ENCODE measurements at places on chromosomes 5 and 9. TPM values are rescaled to one million over a fixed set of nuclear protein-coding genes. Genes with fewer than 3 reads are reported as not detected.

DNA sequence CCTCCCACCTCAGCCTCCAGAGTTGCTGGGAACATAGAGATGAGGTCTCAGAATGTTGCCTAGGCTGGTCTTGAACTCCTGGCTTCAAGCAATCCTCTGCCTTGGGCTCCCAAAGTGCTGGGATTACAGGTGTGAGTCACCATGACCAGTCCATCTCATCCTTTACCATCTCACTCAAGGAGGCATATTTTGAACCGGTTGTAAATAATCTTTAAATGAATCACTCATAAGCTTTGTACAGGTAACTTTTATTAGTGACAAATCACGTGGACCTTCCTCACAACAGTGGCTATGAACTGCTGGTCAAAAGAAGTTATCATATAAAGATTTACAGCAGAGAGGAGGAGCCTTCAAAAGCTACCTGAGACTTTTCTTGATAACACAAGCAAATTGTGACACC, 70.7 kb downstream of the RFK start:
- no peak for DNase-seq

- no peak for DNase-seq
These were observed 84.1 kb downstream of the SLIT3 start for GRCh38 chr5:169216866-169217265.

OTULIN gene
- 23.5 TPM for total RNA-seq

DNA sequence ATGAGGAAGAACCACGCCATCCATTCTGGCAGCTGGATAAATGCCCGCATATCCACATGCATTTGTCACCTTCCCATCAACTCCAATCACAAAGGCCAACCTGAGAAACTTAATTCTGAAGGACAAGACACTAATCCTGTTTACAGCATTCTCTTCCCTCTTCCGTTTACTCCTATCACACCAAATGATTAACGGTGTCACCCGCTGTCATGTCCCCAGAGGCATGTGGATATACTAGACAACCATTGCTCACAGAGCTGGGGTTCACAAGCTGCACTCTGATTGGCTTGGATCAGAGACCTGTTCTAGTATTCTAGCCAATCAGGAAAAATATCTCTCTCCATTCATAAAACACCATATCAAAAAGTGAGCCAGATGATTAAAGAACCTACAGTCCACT, 3.6 kb downstream of the MACROH2A1 start:
- no peak for DNase-seq

GRCh38 chr5:32538031-32538547, 47.3 kb upstream of the SUB1 start:
- no peak for DNase-seq

GRCh38 chr9:123583646-123584045, 227.6 kb downstream of the CRB2 start:
- no peak for DNase-seq

SLCO6A1 gene
- not detected for total RNA-seq

IFNK gene
- total RNA-seq, result not detected

DNA sequence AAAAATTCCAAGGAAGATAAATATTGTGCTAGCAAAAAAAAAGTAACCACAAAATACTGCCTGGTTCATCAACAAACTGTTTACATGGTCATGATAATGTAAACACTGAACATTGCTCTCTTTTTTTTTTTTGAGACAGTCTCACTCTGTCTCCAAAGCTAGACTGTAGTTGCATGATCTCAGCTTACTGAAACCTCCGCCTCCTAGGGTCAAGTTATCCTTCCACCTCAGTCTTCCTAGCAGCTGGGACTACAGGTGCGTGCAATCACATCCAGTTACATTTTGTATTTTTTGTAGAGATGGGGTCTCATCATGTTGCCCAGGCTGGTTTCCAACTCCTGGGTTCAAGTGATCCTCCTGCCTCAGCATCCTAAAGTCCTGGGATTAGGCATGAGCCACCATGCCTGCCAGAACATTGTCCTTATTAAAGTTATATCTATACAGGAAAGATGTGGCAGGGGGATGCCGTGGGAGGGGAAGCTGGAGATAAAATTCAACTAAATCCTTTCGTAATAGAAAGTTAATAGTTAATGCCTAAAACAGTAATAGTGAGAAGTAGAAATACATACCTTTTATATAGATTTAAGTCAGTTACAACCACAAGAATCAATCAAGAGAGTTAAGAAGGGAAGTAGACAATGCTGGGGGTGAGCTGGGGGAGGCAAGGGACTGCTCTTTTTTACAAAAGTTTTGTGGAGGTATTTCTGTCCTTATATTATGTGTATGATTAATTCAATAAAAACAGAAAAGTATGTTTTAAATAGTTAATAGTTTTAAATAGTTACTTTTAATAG, 52.3 kb downstream of the RGMB start:
- DNase-seq, result no peak

DNA sequence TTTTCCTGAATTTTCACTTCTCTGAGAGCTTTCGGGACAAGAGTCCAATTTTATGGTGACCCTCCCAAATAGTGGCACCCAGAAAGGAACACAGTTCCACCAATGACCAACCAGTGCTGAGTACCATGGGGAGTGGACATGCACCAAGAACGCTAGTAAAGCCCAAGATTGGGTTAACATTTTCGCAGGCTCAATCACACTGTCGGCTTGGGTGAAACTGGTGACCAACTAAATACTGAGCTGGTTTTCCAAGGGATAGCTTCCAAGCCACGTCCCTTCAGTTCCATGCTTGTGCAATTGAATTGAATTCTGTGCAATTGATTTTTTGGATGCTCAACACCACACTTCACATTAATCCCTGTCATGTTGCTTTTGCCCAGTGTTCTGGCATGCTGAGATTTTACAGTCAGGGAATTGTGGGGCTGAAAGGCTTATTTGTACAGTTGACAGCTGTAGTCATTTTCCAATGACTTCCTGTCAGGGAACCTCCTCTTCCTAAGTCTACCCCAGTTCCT, 37.6 kb upstream of the TRMT10B start:
- no peak for DNase-seq

- no peak for DNase-seq
These were observed 226.9 kb downstream of the MAN2A1 start for GRCh38 chr5:109916481-109917153.

LMBRD2 gene
- 14.2 TPM for total RNA-seq

DNA sequence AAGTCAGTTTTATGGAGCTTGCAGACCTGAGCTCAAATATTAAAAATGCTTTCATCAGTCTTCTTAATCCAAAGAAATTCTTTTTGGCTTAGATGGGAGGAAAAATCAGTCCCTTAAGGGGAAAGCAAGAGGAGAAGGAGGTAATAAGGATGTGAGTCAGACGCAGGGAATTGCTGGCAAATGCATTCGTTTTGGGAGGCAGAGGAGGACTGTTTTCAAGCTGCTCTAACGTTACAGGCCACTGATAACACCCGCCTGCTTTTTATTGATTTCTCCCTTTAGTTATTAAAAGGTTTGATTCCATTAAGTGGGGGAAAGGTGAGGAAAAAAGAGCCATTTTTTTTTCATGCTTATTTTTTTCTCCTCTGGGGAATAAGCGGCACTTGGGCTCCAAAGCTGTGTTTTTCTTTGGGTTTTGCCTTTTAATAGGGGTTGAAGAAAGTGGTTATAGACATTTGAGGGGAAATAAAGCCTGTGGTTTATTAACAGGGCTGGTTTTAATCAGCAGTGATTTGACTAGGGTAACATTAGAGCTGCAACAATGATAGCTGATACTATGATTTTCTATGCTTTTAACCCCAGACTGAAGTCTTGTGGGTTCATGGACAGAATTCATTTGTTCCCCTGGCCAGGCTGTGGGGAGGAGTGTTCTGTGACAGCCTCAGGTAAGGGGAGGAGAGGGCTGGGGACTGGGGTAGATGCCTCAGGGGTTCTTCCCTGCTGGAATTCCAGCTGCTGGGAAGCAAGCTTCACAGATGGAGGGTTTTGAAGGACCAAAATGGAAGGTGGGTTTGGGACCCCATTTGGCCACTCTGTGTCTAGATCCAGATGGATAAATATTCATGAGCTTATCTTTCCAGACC, 225.2 kb downstream of the GAS1 start:
- peak; percentile 24 for DNase-seq

DNA sequence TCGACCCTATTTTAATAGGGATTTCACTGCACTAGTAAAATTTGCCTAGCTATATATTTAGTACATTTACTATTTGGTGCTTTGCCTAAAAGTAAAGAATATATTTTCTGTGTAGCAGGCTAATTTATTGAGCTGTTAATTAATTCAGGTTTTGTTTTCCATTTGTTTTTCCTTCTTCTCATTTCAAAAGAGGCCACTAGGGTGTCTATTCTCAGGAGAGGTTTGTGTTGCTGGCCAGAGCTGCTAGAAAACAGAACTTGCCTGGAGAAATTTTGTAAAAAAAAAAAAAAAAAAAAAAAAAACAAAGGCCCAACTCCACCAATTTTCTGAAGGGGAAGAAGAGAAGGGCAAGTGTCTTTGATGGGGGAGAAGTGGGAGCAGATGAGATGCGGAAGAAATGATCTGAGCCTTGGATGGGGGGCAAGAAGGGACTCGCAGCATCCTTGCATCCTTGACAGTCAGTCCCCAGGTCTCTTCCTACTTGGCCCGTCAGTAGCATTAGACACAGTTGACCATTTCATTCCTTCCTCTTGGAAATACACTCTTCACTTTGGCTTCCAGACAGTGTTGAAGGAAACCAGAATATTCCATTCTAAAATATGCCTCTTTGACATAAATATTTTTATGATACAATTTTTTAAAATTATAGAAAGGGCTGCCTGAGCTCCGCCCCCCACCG, 318.5 kb downstream of the TRPM3 start:
- DNase-seq, result peak; percentile 8

GRCh38 chr5:170475294-170476000, 28.4 kb upstream of the KCNIP1 start:
- no peak for DNase-seq

GRCh38 chr5:117204926-117205869, 630.6 kb upstream of the SEMA6A start:
- DNase-seq, result no peak

DNA sequence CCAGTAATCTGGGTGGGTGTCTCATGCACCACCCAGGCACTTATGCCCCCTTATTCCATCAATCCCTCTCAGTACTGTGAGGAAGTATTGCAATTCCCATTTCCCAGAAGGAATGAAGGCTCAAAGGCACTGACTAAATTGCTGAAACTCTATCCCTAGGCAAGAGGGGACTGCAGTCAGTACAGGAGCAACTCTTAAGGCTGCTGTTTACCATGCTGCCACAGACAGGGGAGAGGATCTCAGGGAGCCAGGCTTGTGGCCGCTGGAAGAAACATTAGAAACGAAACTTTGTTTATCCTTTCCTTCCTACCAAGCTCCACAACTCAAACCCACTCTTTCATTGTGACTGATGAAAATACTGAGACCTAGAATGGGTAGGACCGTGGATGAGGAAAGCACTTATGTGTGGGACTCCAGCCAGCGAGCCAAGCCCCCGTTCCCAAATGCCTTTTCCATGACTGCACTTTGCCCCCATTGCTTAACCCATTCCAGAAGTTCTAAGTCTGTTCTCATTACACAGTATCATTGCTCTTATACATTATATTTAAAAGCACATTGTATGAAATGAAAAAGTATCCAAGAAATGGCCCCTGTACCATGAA, 54.3 kb downstream of the TLE1 start:
- DNase-seq, result no peak

ACER2 gene
- total RNA-seq, result 1.4 TPM

- DNase-seq, result no peak
These were observed 18.4 kb upstream of the FOXI1 start for GRCh38 chr5:170087168-170087817.

GRCh38 chr5:86864051-86864450, 246.3 kb downstream of the COX7C start:
- no peak for DNase-seq

GTF3C4 gene
- total RNA-seq, result 20.1 TPM

- DNase-seq, result no peak
These were observed 63.4 kb downstream of the SCAI start for GRCh38 chr9:125079931-125080330.

- DNase-seq, result no peak
These were observed 41.7 kb downstream of the AHRR start for GRCh38 chr5:362978-363765.

- peak; percentile 30 for DNase-seq
These were observed 4.5 kb downstream of the REEP5 start for GRCh38 chr5:112917453-112917995.

- DNase-seq, result no peak
These were observed 390 bp upstream of the SNX2 start for GRCh38 chr5:122774519-122774860.

DNA sequence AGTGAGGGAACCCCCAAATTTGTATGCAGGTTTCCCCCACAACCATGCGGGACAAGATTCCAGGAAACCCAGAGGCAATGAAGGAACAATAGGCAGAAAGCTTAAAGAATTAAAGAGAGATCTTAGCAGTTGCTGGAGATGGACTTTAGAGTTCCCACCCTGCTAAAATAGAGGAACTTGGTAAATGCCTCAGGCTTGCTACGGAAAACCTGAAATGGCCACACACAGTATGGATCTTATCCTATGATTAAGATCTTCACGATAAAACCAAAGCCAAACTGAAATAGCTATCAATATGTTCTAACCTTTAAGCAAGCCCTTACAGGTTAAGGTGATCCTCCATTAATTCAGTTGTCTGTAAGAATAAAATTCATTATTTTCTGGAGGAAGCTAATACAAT, 148.3 kb downstream of the RANBP17 start:
- DNase-seq, result no peak

GRCh38 chr9:8391566-8391965, 592.0 kb upstream of the DMAC1 start:
- no peak for DNase-seq

GRCh38 chr9:93406371-93406770, 45.1 kb upstream of the FAM120A start:
- no peak for DNase-seq

DNA sequence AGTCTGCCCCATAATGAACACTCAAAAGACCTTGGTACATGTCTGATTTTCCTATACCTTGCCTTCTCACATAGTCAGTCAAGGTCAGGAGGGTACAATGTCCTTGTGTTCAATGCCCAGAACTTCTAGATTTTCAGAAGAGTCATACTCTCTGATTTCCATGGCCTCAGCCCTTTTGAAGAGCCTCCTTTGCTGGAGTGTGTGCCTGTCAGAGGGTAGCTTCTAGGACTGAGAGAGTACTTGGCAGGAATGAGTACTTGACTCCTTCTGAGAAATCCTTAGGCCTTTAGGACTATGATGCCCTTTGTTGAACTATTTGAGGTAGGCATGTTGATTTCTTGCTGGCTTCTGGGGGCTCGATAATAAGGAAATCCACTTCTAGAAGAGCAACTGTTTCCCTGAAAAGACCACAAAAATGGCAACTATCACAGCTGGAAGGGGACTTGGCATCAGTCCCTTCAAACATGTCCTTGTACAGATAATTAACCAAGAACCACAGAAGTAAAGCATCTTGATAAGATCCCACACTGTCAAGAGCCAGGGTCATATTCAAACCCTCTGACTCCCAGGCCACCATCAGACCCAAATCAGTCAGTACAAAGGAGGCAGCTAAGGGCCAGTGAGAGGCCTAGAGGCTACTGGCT, 10.6 kb upstream of the MEGF9 start:
- DNase-seq, result no peak

DNA sequence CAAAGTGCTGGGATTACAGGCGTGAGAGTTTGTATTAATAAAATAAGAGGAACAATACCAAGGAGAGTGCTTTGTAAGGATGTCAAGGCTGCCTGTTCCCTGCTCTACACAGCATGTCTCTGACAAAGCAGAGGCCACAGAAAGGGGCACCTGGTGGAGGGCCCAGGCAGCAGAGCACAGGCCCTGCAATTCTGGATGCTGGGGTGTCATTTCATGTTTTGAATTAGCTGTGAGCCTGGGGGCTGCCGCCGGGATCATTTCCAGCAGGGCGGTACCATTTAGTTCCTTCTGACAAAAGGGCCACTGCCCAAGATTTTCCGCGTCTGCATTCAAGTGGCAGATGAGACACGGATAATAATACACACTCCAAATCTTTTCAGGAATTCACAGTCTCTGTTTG, 396.9 kb downstream of the GADD45G start:
- DNase-seq, result no peak

GRCh38 chr9:129075996-129076639, 4.8 kb upstream of the DOLPP1 start:
- no peak for DNase-seq

Measured in SK-MEL-5 (cell line).